KBM-7 (cell line): ENCODE measurements at places on chromosomes 11 and 22.

GRCh38 chr22:44444341-44445306, 53.4 kb downstream of the RTL6 start:
- DNase-seq: no peak

DNA sequence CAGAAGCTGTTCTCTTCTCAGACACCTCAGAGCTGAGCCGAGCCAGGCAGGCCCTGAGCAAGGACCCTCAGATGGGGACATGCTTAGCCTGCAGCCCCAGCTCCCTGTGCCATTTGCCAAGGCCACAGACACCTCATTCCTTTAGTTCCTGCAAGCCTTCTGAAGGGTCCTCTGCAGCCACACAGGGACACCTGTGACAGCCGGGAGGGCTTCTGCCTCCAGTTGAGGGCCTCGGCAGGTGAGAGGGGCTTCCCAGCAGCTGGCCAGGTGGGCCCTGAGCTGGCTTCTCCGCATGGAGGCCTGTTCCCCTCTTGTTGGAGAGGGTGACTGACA, 18.2 kb downstream of the INCENP start:
- DNase-seq: no peak

- peak; percentile 65 for DNase-seq
These were observed 36.9 kb downstream of the ARFGAP3 start for GRCh38 chr22:42820045-42820763.

DNA sequence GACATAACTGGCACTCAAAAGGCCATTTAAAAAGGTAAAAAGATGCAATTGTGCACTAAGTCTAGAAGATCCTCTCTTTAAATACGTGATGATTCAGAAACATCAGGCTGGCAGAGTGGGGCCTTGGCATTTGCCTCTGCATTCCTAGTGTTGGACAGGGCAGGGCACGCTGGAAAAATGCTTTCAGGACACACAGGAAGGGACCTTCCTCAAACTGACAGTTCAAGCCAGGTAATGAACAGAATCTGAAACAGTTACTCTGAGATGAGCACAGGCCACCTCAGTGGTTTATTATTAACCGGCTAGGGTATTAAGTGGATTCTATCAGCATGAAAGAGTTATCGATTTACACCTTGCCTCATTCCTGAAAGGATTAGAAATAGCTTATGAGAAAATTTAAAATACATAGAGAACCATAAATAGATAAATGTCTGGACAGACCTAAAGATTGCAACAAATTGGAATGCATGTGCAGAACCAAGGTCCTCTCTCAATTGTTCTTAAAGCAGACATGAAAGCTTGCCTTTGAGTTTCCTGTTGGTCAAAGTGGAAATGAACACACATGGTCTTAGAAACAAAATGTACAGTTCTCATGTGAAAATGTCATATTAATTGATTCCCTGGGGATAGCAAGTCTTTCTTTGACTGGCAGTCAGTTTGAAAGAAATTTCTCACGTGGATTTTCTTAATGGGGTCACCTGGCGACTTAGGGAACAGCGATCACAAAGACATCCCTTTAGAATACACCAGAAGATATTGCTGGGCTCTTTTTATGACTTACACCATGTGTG, 21.5 kb upstream of the CSNK2A3 start:
- no peak for DNase-seq

DNA sequence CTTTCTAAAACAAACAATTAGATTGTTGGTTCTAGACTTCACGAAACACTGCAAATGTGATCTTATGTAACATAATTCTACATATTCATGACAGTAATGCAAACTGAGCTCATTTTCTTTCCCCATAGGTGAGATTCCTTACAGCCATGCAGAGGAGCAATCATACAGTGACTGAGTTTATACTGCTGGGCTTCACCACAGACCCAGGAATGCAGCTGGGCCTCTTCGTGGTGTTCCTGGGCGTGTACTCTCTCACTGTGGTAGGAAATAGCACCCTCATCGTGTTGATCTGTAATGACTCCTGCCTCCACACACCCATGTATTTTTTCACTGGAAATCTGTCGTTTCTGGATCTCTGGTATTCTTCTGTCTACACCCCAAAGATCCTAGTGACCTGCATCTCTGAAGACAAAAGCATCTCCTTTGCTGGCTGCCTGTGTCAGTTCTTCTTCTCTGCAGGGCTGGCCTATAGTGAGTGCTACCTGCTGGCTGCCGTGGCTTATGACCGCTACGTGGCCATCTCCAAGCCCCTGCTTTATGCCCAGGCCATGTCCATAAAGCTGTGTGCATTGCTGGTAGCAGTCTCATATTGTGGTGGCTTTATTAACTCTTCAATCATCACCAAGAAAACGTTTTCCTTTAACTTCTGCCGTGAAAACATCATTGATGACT, 1.5 kb downstream of the OR9G1 start:
- DNase-seq: no peak

- no peak for DNase-seq
These were observed 810.0 kb downstream of the BRD1 start for GRCh38 chr22:49017482-49018329.

DNA sequence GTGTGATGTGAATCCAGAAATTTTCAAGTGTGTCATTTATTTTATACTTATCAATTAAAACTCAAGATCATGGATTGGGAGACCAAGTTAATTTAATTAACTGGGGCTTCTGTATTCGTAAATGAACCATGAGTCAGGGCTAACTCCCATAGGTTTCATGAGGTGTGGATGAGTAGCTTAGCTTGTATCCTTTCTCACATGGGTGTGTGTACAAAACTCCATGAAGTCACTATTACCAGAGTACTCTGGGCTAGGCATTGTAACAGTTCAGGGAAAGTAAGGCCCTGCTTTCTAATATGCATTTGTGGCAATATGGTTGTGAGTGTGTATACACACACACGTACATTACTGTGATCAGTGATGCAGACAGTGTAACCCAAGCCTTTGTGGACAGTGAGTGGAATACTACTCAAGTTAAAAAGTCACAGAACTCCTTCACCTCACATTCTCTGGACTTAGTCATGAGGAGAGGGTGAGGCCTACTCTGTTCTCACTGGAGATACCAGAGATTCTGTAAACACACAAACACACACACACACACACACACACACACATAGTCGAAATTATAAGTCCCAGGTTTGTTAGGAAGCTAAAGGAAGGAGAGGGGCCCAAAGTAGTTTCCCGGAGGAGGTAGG, 3.5 kb downstream of the CNTF start:
- DNase-seq: no peak

- DNase-seq: no peak
These were observed 2.0 kb downstream of the DHCR7 start for GRCh38 chr11:71446150-71446549.

DNA sequence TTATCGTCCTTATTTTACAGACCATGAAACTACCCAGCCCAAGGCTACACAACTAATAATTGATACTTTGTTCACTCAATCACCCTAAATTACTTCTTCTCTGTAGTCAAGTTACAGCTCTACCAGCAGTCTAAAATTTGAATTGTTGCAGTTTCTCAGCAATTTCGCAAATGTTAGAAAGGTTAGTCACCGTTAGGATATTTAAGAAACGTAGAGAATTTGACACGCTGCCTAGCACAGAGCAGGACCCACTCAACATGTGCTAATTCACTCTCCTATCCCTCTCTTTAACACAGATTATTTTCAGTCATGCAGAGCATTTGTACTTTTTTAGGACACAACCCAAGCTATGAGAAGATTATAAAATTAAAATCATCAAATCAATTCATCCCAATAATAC, 771.1 kb upstream of the LUZP2 start:
- DNase-seq: no peak

DNA sequence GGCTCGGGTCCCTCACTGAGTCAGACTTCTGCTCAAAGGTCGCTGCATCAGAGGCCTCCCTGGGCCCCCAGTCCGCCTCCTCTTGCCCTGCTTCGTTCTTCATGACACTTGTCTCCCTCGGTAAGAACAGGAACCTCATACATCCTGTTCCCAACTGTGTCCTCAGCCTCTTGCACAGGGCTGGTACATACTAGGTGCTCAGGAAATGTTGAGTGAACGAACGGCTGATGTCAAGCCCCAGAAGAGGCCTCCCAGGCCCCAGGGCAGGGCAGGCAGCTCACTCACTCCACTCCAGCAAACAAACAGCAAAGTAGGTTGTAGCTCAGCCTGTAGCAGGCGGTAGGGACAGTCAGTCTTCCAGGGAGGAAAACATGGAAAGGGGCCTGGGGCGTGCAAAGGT, 17.2 kb downstream of the SYNGR1 start:
- no peak for DNase-seq

- peak; percentile 61 for DNase-seq
These were observed 41.3 kb downstream of the NARS2 start for GRCh38 chr11:78533399-78533798.

DNA sequence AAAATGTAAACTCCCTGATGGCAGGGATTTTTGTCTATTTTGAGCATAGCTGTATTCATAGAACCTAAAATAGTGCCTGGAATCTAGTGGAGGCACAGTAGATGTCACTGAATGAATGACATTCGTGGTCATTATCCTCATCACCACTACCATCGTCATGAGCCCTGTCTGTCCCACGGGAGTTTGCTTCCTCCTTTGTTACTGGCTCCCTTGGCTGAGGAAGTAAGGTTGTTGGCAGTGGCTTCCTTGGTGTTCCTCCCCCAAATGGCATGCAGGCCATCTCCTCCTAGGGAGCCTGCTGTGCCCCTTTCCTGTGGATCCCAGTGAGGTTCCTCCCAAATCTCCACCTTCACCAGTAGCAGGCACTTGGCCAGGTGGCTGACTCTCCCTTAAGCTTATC, 183.0 kb downstream of the CEP164 start:
- no peak for DNase-seq

DNA sequence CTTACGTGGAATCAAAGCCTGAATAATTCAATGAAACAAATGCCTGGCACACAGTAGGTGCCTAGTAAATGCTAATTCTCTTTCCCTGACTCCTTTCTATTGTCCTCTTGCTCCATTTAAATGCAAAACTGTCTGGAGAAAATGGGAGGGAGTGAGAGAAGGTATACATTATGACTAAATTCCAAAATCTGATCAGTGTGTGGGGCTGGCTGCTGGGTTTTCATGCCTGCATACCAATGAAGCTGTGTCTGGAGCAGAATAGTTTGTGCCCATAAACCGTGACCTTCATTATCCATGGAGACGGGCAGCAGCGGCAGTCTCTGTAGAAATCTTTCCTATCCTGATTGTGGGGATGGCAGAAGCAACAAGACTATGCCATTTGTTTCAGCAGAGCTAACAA, 223.4 kb upstream of the ZBED5 start:
- DNase-seq: no peak

- DNase-seq: no peak
These were observed 48.7 kb upstream of the ZBED5 start for GRCh38 chr11:10906521-10906920.

DNA sequence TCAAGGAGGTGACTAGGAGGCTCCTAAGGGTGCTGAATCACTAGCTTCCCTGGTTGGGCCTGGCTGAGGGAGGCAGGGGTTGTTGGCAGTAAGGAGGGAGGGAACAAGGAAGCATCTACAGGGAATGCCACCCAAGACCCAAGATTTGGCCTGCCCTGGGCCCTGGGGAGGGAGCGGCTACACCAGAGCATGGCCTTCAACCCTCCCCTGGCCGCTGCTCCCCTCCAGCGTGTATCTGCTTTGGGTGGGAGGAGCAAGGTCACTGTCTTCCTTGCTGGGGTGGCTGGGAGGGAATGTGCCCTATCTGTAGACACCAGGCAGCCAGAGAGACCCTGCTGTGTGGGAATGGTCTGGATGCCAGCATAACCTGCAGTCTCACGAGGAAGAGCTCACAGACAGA, 29.5 kb upstream of the MYEOV start:
- no peak for DNase-seq
